Activated CD4-positive, alpha-beta T cell treated with anti-CD3 and anti-CD28 coated beads for 1 hour (primary cell): ENCODE measurements at places on chromosomes 3 and 15.

- no peak for DNase-seq
Measured at GRCh38 chr3:157865352-157866000, 240.7 kb downstream of the SHOX2 start.

DNA sequence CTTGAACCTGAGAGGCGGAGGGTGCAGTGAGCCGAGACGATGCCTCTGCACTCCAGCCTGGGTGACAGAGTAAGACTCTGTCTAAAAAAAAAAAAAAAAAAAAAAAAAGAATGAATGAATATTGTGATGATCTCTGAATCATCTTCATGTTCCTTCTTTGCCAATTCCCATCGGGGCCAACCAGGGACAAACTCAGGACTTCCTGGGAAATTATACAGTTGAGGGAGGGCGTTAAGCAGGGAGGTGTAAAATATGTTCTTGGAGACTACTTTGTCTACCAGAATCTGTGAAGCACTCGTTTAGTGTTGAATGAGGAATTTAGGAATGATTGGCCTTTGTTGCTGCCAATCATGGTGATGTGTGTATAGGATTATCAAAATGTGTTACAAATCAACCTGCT lies 210.6 kb downstream of the PTPRG start:
- no peak for DNase-seq

DNA sequence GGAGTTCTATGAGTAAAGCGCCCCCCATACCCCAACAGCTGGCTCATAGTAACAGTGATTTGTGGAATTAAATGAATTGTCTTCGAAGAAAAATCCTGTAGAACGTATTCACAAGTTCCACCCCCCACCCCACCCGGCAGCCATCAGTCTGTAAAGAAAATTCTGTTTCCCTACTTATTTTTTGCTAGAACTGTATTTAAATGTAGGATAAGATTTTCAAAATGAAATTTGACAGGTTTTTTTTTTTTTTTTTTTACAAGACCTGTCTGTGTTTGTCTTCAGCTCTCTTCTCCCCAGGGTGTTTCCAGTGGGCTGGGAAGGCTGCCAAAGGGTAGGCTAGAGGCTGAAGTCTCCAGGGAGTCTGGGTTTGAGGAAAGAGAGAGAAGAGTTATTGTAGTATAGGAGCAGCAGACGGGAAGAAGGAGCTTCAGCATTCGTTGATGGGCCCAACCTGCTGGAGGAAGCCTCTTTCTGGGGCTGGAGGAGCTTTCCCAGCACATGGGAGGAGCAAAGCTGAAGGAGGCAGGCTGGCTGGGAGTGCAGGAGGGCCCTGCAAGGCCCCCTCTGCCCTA lies 130.6 kb upstream of the SEMA6D start:
- no peak for DNase-seq

GRCh38 chr3:106332884-106333283 lies 464.1 kb upstream of the CBLB start:
- DNase-seq, result no peak

- DNase-seq, result no peak
Measured at GRCh38 chr3:142844339-142844977, 44.4 kb downstream of the PCOLCE2 start.

DNA sequence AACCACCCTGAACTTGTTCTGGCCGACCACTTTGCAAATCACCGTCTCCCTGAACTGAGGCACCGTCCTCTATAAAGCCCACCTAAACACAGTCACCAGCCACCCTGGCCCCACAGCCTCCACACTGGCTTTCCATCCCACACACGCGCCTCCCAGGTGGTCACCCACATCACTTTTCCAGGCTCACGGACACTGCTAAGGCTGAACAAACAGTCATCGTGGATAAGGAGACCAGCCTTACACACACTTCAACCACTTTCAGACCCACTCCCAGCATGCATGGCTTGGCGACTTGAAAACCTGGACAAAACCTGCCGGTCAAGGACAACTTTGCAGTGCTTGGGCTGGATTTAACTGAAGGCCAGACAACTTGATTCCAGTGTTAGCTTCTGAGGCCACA lies 8.4 kb downstream of the CHSY1 start:
- no peak for DNase-seq

DNA sequence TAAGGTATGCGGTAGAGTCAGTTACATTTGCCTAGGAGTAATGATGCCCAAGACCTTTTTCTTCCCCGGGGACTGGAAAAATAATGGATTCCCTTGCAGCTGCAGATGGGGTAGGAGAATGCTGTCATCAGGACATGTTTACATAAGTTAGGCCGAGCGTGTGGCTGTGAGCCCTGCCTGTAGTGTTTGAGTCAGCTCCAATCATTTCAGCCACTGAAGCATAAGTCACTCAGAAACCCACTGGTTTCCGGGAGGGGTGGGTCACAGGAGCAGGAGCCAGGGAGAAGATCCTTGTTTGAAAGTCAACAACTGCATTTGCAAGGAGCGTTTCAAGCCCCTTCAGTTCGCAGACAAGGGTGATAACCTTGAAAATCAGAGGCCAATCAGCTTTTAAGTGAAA lies 562.3 kb downstream of the MCTP2 start:
- DNase-seq, result no peak

DNA sequence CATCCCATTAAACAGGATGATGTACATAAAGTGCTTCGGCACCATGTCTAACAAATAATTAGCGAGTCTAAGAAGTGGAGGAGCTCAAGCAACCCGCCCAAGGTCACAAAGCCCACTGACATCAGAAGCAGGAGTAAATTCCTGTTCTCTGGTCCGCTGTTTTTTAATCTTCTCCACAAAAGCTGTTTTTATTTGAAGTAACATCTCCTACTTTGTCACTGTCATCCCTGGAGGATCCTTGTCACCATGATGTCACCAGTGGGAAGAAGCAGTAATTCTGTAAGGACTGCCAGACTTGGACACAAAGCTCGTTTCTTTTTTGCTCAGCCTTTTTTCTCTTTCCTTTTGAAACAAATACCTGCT lies 216.2 kb downstream of the STT3B start:
- DNase-seq, result no peak

DNA sequence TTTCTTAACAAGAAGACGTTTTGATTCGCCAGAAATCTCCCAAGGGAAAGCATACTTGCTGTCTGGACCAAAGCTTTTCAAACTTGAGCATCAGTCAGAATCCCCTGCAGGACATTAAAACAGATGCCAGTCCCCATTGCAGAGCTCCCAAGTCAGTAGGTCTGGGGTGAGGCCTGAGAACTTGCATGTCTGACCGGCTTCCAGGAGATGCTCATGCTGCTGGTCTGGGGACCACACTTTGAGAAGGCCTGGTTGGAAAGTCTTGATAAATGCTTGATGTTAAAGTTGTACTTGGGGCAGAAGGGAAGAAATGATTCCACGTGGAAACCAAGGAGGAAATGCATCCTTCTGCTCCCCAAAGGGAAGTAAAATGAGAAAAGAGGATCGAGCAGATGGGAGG lies 24.3 kb upstream of the CAV3 start:
- DNase-seq, result no peak

- no peak for DNase-seq
Measured at GRCh38 chr3:183013856-183014255, 33.5 kb upstream of the DCUN1D1 start.

- no peak for DNase-seq
Measured at GRCh38 chr15:91593653-91594052, 259.9 kb upstream of the SLCO3A1 start.

GRCh38 chr15:34116620-34117019 lies 14.7 kb downstream of the PGBD4 start:
- DNase-seq, result no peak

DNA sequence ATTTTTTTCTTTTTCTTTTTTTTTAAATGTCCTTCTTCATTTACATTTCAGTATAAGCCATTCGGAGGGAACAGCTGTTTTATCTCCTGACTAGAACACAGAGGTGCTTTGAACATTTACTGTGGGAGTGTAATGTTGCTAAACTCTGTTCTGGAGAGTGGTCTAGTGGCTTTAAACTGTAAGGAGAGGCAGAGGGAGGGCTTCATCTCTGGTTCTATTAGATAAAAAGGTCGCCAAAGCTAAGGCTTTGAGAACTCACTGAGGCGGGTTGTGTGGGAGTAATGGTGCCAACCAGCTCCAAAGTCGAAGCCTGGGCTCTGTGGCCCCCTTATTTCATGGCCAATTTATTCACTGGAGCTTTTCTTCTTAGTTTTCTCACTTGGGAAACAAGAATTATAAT lies 133.2 kb downstream of the ANXA2 start:
- DNase-seq, result no peak

GRCh38 chr3:1262246-1262645 lies 169.4 kb downstream of the CNTN6 start:
- no peak for DNase-seq

DNA sequence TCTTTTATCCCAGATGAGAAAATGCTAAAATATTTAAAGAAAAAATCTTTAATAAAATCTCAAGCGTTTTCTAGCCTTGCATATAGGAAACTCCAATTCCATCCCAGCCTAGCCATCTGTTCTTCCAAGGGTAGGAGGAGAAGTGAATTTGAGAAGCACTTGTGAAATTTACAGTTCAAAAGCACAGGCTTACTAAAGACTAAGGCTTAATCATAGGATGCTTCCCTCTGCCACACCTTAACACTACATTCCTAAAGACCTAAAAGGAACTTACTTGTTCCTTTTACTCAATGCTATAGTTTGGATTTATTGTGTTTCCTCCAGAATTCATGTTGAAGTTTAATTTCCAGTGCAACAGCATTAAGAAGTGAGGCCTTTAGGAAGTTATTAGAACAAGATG lies 764.8 kb upstream of the CADM2 start:
- no peak for DNase-seq

DNA sequence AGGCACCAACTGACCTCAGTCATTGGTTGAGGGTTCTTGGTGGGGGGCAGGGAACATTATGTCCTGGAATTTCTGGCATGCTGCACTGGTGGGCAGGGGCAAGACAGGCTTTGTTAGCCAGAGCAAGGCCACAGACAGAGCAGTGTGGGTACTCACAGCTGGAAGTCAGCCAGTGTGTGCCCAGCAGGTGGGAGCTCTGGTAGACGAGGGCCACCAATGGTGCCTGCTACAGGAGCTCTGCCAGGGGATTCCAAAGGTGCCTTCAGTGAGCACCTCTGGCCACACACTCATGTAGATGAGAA lies 31.3 kb downstream of the CYP8B1 start:
- DNase-seq, result no peak

- DNase-seq, result no peak
Measured at GRCh38 chr3:169345662-169346331, 317.7 kb downstream of the MECOM start.

DNA sequence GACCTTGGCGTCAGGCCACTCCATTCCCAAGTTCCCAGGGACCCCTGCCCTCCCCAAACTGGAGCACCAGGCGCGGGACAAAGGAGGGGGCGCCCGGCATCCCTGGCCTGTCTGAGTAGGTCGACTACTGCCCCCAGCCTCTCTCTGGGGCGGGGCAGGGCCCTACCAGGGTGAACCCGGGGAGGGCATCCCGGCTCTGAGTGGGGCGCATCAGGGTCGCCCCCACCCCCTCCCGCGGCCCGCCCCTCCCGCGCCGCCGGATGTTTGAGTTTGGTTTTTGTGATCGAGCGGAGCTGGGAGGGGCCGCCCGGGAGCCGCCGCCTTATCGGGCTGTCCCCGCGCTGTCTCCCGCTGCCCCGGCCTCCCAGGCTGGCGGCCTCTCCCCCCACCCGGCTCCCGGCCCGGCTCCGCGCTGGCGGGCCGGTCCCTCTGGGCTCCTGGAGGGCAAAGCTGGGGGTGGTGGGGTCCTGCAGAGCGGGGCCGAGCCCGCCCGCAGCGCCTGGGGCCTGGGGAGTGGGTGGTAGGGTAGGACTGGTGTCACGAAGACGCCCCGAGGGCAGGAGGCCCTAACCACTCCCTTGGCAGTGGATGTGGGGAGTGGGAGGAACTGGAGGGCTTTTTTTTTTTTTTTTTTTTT lies 47.2 kb upstream of the SMAD6 start:
- DNase-seq, result no peak

- DNase-seq, result no peak
Measured at GRCh38 chr3:77939726-77940125, 899.8 kb downstream of the ROBO2 start.

DNA sequence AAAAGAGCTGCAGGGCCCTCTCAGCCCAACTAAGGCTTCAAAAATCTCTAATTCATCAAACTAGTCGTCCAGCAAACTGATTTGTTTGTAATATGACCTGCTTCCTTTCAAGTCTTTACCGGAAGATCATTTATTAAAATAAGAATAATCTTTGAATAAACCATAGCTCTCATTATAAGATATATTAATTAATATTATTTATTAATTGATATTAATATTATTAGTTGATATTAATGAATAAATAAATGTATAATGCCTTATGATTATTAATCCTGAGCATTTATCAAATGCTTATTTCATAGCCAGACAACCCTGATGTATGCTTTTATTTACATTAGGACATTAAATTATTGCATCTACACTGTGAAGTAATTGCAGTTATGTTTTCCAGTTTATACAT lies 550.7 kb upstream of the ALCAM start:
- no peak for DNase-seq
